ENCODE measurements at places on chromosomes 3 and 15. TPM values are rescaled to one million over a fixed set of nuclear protein-coding genes. Genes with fewer than 3 reads are reported as not detected.

EAF2 gene
- 7.8 TPM for total RNA-seq

SCG5 gene
- 2.2 TPM for total RNA-seq

DNA sequence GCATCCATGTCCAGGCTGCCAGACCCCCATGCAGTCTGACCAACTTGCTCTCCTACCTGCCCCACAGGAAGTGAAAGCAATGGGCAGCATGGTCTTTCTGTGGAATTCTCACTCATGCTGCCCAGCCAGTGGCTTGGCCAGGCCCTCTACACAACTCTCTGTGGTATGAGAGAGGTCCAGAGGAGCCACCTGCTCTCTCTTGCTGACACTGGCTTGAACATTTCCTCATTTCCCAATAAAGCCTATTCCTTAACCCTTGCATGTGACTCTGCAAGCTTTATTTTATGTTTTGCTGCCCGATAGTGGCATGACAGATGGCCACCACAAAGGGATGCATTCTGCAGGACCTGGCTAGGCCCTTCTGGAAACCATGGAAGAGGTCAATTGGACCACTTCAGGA is 53.8 kb downstream of the CCR1 start:
- no peak for DNase-seq

- DNase-seq, result no peak
Measured at GRCh38 chr3:32603064-32603463, 32.4 kb upstream of the DYNC1LI1 start.

DNA sequence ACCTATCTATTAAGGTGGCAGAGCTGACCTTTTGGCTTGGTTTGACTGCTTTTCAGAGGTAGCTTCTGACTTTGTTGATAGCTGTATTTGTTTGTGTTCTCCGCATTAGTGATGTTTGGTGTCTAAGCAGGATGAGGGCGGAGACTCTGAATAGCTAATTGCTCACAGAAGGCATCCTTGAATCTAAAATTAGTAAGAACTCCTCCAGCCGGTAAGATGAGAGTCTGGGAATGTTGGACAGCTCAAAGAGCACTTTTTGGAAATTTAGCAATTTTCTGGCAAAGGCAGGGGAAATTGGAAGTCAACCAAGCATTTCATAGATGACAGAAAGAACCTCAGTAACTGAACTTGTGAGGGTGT is 174.1 kb downstream of the KLHL25 start:
- no peak for DNase-seq

- no peak for DNase-seq
Measured at GRCh38 chr3:30142946-30143345, 463.5 kb upstream of the TGFBR2 start.

DNA sequence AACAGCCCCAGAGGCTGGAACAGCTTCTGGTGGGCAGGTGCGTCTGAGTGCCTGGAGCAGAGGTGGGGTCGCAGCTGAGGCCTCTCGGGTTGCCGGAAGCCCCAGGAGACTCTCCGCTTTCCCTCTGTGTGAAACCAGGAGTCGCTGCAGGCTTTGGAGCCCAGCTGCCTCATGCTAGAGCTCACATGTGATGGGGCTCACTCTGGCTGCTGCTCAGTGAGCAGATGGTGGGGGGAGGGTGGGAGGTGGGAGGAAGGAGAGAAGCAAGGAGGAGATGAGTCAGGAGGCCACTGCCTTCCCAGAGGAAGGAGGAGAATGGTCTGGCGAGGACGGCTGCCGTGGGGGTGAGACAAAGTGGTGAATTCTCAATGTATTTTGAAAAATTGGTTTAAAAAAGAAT is 290.1 kb upstream of the CHRNA7 start:
- DNase-seq, result no peak

- DNase-seq, result no peak
Measured at GRCh38 chr3:84092907-84093306, 865.9 kb upstream of the CADM2 start.

DNA sequence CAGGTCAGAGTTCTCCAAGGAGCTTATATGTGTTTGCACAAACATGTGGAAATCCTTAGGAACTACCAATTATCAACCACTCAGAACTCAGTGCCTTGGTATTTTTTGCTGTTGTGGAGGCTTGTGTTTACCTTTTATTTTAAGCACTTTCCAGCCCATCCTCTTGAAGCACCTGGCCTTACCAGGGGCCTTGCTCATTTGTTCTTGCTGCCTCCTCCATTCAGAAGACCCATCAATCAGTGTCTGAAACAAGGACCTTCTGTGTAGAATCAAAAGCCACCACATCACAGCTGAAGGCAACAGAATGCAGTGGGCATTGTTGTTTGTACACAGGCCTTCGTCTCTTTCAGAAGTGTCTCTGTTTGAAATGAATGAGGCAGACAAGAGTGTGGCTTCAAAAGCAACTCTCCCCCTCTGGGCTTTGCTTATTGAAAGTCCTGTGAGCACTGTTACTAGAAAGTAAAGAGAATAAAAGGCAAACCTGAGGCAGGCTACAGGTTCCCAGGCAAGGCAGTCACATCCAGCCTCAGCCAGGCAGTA is 24.5 kb upstream of the LIPC start:
- DNase-seq, result no peak
